Tongue (tissue), 3 donors: ENCODE measurements at places on chromosomes 4 and X.

GRCh38 chrX:153519569-153520286, 2.3 kb downstream of the ATP2B3 start:
- no peak for DNase-seq

DNA sequence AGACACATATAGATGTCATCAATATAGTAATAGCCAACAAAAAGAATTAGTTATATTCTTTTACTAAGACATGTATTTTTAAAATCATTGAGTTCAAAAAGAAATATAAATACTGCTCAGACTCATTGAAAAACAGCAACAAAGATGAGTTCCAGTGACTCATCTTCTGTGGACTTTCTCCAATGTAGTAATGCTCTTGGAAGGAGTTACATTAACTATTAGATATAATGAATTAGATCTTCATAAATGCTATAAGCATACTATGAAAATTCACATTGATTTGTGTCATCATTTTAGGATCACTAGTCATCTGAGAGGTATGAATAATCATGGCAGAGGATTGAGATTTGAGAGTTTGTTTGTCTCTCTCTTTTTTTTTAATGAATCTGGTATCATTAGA, 547.8 kb upstream of the PCDH7 start:
- DNase-seq = no peak

GRCh38 chr4:172546782-172547181, 621.8 kb upstream of the GALNT7 start:
- DNase-seq = no peak

DNA sequence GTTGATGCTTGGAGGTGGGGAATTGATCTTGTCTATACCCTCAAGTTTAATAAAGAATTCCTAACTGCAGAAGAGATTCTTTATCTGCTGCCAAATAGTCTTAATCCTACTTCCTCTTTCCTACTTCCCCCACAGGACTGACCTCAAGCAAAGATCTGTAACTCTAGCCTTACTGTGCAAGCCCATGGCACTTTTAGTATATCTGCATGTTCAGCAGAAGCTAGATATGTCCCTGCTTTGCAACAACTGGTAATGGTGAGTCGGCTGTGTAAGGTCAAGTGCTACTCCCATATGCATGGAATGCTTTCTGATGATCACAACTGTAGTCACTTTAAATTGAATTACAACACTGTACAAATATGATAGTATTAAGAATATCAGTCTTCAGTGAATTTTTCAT, 26.3 kb upstream of the PDS5A start:
- DNase-seq = peak; percentile 7

GRCh38 chr4:168488869-168489274, 8.0 kb upstream of the PALLD start:
- peak; percentile 93 for DNase-seq

GRCh38 chr4:153506341-153507309, 40.5 kb downstream of the TMEM131L start:
- DNase-seq = no peak

- DNase-seq = no peak
Observed at GRCh38 chr4:61799794-61800193, 599.7 kb downstream of the ADGRL3 start.

DNA sequence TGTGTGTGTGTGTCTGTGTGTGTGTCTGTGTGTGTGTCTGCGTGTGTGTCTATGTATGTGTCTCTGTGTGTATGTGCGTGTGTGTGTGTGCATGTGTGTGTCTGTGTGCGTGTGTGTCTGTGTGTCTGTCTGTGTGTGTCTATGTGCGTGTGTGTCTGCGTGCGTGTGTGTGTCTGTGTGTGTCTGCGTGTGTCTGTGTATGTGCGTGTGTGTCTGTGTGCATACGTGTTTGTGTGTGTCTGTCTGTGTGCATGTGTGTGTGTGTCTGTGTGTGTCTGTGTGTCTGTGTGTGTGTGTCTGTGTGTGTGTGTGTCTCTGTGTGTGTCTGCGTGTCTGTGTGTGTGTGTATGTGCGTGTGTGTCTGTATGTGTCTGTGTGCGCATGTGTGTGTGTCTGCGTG, 35.6 kb downstream of the SLITRK2 start:
- no peak for DNase-seq

GRCh38 chr4:88937081-88937480, 119.9 kb downstream of the FAM13A start:
- DNase-seq = no peak

- DNase-seq = no peak
Observed at GRCh38 chrX:112851161-112851779, 10.6 kb upstream of the AMOT start.

DNA sequence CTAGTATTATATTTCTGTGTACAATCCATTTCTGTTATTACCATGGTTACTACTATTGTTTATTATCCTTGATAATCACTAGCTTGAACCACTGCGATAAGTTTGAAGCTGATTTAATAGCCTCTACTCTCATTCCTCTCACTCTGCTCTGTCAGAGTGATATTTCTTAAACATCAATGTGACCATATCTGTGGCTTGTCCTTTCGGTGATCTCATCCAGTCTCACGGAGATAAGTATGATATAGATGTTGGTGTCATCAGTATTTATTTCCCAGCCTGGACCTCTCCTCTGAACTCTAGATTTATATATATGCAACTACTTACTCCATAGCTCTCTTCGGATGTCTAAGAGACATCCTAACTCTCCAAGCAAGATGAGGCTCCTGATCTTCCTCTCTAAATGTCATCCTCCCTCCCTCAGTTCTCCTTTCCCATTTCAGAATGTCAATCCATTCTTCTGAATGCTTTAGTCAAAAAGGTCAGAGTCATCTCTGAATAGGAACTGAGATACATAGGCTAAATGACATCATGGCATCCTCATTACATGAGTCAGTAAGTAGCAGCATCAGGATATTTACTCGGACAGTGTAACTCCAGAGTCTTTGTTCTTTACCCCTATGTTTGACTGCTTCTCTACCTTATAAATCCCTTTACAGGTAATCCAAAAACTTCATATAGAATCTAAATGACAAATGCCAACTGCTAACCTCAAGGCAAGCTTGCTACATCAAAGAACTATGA, 129.5 kb downstream of the PACRGL start:
- no peak for DNase-seq

GRCh38 chr4:152748619-152749018, 30.9 kb downstream of the TIGD4 start:
- DNase-seq = no peak

- no peak for DNase-seq
Observed at GRCh38 chr4:6265546-6265945, 4.1 kb upstream of the WFS1 start.

GRCh38 chrX:118764122-118764521, 36.7 kb downstream of the IL13RA1 start:
- DNase-seq = no peak

DNA sequence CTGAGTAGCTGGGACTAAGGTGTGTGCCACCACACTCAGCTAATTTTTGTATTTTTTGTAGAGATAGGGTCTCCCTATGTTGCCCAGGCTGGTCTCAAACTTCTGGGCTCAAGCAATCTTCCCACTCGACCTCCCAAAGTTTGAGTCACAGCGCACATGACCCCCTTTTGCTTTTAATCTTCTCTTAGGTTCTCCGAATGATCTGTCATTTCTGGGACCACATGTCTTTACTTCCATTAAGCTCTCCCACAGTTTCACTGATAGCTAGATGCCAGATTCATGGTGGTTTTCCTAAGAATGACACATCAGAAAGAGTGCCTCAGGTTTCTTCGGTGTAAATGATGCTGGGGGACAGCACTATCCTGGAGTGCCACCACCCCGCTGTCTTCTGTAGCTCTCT, 17.9 kb downstream of the PRKX start:
- DNase-seq = no peak

GRCh38 chr4:151718984-151719955, 41.5 kb downstream of the GATB start:
- peak; percentile 31 for DNase-seq

DNA sequence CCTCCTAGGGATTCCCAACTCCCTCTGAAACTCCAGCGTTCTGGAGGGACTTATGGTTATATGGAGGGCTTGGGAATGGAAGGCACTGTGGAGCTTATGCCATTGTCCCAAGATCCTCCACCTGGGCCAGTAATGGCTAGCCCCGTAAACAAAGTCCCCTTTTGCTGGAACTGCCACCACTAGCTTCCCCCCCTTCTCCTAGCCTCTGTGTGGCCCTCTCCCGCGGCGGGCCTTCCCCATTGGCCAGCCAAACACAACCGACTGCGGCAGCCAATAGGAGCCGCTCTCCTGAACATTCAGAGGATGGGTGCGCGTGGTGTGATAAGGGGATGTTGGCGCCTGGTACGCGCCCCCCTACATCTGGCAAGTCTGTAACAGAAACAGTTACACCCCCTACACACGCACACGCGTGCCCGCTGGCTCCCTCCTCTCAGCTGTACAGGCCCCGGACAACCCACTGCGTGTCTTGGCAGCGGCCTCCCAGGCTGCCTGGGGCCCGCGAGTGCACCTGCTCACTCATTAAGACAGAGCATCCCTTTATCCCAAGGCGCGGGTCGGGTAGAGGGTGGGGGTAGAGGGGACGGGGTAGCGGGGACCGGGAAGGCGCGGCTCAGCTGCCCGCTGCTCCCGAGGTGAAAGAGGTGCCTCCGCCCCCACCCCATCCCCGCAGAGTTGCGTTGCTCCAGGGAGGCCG, 863 bp upstream of the RAB33A start:
- peak; percentile 40 for DNase-seq

DNA sequence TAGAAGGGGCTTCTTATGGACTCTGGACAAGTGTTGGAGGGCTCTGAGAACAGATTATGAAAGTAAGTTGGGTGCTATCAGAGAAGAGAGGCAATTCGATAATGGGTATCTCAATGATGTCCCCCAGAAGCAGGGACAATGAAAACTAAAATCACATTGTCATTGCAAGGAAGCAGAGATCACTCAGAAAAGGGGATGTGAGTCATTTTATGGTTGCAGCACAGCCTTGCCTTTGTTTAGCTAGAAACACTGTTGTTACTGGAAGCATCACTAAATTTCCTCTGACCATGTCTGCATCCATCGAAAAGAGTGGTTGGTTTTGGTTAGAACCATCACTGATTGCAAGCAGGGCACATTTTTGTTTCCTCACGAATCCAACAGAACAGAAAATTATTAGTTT, 246.8 kb upstream of the NWD2 start:
- DNase-seq = no peak
